GM23248 (cell line): ENCODE measurements at places on chromosomes 7 and 10. TPM values are rescaled to one million over a fixed set of nuclear protein-coding genes. Genes with fewer than 3 reads are reported as not detected.

Gene LRRD1
- not detected in 2 replicates for total RNA-seq

Gene GUSB
- 11.6 and 22.9 TPM in 2 replicates for total RNA-seq

Gene GIMAP5
- total RNA-seq: not detected in 2 replicates

Gene SPDYE5
- not detected in 2 replicates for total RNA-seq

Gene EBLN1
- total RNA-seq: not detected in 2 replicates

Gene ADD3
- 128 and 1,101 TPM in 2 replicates for total RNA-seq

Gene LRRC61
- total RNA-seq: not detected in 2 replicates

Gene ODAD2
- 1.0 and 1.5 TPM in 2 replicates for total RNA-seq

Gene LFNG
- total RNA-seq: 2.0 and 3.6 TPM in 2 replicates

Gene TMEM178B
- total RNA-seq: 0.22 and 0.25 TPM in 2 replicates

Gene PTN
- total RNA-seq: 8.1 and 8.3 TPM in 2 replicates

Gene TMEM140
- total RNA-seq: 1.6 and 4.4 TPM in 2 replicates

Gene ANKRD2
- not detected in 2 replicates for total RNA-seq

Gene TLX1
- total RNA-seq: not detected in 2 replicates

Gene NRG3
- not detected in 2 replicates for total RNA-seq

Gene KLHDC10
- 15.8 and 18.2 TPM in 2 replicates for total RNA-seq

Gene SGCE
- total RNA-seq: 70.4 and 71.4 TPM in 2 replicates

Gene LAMB4
- not detected in 2 replicates for total RNA-seq

Gene NHLRC2
- total RNA-seq: 10.2 and 20.7 TPM in 2 replicates

Gene PDLIM1
- total RNA-seq: 16.3 and 32.0 TPM in 2 replicates

Gene GPR146
- total RNA-seq: 9.7 and 10.2 TPM in 2 replicates

Gene DYNC1I1
- total RNA-seq: 0.38 and 1.4 TPM in 2 replicates
